A549 treated with CORT108297 at 1 μM for 4 hours (cell line): ENCODE measurements at places on chromosomes 7 and 10. TPM values are rescaled to one million over a fixed set of nuclear protein-coding genes. Genes with fewer than 3 reads are reported as not detected.

The SPDYE6 gene
- total RNA-seq: not detected in 5 replicates

The PARG gene
- 15.2 to 22.1 TPM (median 18.6 TPM) in 5 replicates for total RNA-seq

The NPY gene
- total RNA-seq: not detected in 5 replicates

The TACC2 gene
- 81.1 to 93.4 TPM (median 86.7 TPM) in 5 replicates for total RNA-seq

The ZNF425 gene
- 0.97 to 1.5 TPM (median 0.98 TPM) in 5 replicates for total RNA-seq

The FGFR2 gene
- total RNA-seq: 0.31 to 0.39 TPM (median 0.36 TPM) in 5 replicates

The CLRN3 gene
- not detected in 5 replicates for total RNA-seq

The NKX2-3 gene
- 0.06 to 0.11 TPM in 2 of 5 replicates, not detected in the others for total RNA-seq

The CASTOR2 gene
- total RNA-seq: 2.4 to 3.7 TPM (median 3.2 TPM) in 5 replicates

The CYP2C18 gene
- total RNA-seq: 0.07 to 0.12 TPM (median 0.11 TPM) in 4 of 5 replicates, not detected in the other

The IL6 gene
- total RNA-seq: 0.59 to 4.5 TPM (median 2.5 TPM) in 5 replicates

The ICA1 gene
- 0.88 to 1.9 TPM (median 1.0 TPM) in 5 replicates for total RNA-seq

The TBX20 gene
- 1.5 to 2.6 TPM (median 2.1 TPM) in 5 replicates for total RNA-seq

The ADGRA1 gene
- total RNA-seq: 0.05 to 0.16 TPM (median 0.09 TPM) in 4 of 5 replicates, not detected in the other

The IQCE gene
- total RNA-seq: 9.7 to 14.7 TPM (median 13.8 TPM) in 5 replicates

The PTPN20 gene
- 3.8 to 5.4 TPM (median 4.3 TPM) in 5 replicates for total RNA-seq

The CALML5 gene
- total RNA-seq: not detected in 5 replicates

The CUZD1 gene
- 1.2 to 1.7 TPM (median 1.5 TPM) in 5 replicates for total RNA-seq

The DNA2 gene
- 7.7 to 11.6 TPM (median 9.7 TPM) in 5 replicates for total RNA-seq

The UBE2D1 gene
- total RNA-seq: 15.6 to 21.5 TPM (median 20.7 TPM) in 5 replicates

The FAM131B gene
- total RNA-seq: 0.34 to 0.53 TPM (median 0.49 TPM) in 5 replicates

The GRID2IP gene
- total RNA-seq: 0.02 TPM in 1 of 5 replicates, not detected in the others

The TET1 gene
- 0.35 to 0.58 TPM (median 0.53 TPM) in 5 replicates for total RNA-seq

The HEPACAM2 gene
- not detected in 5 replicates for total RNA-seq

The FBXO24 gene
- total RNA-seq: 0.15 to 0.23 TPM (median 0.21 TPM) in 5 replicates
